ENCODE measurements at places on chromosomes 12 and 14.

DNA sequence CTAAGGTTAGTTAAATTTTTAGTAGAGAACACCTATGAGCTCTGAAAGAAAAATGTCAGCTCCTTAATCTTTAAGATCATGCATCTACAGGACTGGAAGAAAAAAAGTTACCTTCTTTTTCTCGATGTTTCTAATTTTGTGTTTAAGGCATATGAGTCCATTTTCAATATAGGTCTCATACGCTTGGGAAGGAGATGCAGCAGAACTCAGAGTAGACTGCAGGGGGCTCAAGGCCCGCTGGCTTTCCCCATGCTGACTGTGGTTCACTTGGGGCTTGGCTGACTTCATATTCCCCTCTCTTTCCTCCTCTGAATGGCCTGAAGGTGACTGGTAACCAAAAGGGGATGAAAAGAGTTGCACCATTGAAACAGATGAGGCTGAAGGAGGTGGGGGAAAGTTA, 1.5 kb downstream of the CAPRIN2 start:
- peak; percentile 5 for DNase-seq

DNA sequence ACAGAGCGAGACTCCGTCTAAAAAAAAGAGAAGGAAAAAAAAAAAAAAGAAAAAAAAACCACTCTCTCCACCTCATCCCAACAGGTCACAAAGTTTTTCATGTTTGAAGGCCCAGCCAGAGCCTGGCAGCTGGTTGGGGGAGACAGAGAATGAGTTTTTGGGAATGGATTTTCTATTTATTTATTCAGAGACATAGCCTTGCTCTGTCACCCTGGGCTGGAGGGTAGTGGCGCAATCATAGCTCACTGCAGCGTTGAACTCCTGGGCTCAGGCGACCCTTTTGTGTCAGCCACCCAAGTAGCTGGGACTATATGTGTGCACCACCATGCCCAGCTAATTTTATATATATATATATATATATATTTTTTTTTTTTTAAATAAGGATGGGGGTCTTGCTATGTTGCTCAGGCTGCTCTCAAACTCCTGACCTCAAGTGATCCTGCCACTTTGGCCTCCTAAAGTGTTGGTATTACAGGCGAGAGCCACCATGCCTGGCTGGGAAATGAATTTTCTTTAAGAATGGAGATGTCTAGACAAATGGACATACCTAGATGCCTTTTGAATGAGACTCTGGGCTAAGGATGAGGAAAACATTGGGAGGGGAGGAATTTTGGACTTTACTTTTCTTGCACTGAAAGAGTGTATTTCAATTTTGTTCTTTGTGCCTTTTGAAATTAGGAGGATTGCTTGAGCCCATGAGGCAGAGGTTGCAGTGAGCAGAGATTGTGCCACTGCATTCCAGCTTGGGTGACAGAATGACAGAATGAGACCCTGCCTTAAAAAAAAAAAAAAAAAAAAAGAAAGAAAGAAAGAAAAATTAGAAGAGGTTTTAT, 16.9 kb upstream of the PPP1R1A start:
- DNase-seq: no peak

DNA sequence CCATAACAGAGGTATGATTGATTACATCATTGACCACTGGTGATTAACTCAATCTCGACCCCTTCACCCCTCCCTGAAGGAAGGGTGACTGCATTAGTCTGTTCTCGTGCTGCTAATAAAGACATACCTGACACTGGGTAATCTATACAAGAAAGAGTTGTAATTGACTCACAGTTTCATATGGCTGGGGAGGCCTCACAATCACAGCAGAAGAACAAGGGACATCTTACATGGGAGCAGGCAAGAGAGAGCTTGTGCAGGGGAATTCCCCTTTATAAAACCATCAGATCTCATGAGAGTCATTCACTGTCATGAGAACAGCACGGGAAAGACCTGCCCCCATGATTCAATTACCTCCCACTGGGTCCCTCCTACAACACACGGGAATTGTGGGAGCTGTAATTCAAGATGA, 55.9 kb upstream of the TMCC3 start:
- DNase-seq: no peak

DNA sequence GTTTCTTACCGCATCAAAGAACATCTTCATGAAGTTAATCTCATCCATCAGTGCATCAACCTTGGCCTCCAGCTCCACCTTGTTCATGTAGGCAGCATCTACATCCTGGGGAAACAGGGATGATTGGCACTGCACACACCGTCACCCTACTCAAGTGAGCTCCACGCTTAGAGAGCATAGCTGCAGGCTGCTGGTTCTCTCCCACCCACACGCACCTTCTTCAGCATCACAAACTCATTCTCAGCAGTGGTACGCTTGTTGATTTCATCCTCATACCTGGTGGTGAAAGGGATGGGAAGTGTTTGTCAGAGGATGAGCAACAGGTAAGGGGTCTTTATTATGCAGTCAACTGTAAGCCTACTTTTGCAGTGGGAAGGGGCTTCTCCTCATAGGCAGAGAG, 2.3 kb downstream of the KRT5 start:
- no peak for DNase-seq

DNA sequence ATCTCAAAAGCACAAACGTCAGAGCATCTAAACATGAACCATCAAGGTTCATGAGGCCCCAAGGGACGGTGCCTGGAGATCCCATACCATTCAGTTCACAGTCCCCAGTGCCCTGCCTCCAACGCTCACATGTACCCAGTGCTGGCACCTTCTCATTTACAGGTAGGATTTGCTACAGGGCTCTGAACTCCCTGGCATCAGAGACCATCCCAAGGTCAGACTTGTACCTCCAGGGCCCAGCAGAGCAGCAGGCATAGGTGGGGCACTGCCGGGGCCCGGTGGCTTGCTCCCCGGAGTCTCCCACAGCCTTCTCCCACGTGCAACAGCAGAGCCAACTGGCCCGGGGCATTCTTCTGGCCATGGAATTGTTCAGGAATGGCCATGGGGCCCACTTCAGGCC, 114.8 kb downstream of the BCL11B start:
- no peak for DNase-seq

DNA sequence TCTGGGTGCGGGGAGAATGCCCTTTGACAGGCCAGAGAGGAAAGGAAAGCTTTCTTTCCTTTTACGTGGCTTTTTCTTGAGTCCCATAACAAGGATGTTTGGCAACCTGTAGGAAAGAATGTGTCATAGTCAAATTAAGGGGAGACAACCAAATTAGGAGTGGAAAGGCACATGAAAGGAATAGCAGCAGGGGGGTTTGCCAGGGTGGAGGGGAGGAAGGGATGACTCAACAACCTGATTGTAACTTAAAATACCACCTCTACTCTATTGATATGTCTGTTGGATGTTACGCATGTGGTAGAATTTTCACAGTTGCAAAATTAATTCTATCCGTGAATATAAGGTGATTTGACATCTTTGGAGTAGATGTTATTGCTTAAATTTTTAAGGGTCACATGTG, 28.5 kb upstream of the MYBPC1 start:
- DNase-seq: no peak

DNA sequence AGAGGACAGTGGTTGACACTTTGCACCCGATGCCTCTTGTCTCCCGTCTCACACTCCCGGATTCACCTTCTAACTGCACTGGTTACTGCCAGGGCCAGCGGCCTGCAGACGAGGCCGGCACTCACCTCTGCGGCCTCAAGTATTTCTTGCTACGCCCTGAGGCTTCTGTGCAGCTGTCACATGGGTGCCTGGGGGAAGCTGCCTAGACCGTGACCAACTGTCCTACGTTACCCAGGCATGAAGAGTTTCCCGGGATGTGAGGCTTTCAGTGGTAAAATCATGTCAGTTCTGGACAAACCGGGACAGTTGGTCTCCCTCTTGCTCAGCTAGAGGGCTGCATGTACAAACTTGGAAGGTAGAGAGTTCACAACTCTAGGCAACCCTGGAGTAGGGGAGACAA, 274.5 kb downstream of the GLT1D1 start:
- no peak for DNase-seq

DNA sequence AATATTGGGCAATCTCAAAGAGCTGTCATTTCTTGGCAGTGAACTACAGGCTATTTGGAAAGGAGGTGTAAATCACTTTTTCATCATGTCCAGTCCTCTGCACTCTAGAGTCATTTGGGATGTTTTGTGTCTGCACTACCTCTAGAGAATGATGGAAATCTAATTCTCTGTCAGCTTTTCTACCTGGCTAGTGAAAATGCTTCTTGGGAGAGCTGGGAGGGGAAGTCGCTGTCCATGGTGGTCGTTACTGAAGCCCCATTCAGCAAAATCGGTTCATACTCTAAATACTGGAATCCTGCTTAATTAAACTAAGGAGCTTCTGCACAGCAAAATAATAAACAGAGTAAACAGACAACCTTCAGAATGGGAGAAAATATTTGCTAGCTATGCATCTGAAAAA, 251.8 kb downstream of the APAF1 start:
- no peak for DNase-seq

DNA sequence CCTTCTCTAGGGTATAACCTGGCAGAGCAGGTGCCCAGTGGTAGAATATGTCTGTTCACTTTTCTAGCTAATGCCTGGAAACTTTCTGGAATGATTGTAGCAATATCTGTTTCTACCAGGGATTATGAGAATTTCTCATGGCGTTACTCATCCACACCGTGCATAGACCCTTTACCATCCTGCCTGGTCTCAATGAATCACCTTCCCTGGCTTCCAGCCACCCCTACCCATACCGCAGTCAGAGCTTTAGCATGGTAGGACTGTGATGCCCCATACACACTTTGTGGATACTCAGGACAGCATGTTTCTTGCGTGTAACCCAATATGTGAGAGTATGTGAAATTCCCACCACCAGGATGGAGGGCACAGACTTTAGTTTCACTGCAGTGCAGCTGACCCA, 45.4 kb downstream of the TUNAR start:
- DNase-seq: no peak

DNA sequence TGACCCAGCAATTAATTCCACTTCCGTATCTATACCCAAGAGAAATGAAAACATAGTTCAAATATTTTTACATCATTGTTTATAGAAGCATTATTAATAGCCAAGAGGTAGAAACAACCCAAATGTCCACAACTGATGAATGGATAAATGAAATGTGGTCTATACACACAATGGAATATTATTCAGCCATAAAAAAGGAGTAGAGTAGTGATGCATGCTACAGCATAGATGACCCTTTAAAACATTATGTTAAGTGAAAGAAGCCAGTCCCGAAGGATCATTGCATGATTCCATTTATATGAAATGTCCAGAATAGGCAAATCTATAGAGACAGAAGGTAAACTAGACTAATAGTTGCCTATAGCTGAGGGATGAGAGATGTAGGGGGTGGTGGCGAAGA, 29.3 kb downstream of the TGFB3 start:
- DNase-seq: no peak

DNA sequence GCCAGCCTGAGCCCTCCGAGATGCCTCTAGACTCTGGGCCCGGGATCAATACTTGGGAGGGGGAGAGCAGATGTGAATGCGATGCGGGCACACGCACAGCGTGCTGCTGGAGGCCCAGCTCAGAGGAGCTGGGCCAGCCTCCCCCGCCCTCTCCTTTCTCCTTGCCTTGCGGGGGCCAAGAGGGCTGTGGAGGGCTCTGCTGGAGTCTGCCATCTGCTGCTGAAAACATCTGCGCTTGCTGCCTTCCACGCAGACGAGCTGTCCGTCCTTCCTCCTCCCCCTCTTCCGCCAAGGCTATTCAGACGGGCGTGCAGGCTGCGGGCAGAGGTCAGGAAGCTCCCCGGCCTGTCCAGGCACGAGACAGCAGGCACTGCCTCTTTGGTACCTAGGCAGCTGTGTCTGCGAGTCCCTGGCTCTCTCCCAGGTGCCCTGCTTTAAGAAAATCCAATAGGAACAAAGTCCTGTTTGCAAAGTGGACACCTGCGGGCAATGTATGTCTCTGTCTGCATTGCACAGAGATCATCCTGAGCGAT, 75.2 kb downstream of the SPRING1 start:
- peak; percentile 22 for DNase-seq

DNA sequence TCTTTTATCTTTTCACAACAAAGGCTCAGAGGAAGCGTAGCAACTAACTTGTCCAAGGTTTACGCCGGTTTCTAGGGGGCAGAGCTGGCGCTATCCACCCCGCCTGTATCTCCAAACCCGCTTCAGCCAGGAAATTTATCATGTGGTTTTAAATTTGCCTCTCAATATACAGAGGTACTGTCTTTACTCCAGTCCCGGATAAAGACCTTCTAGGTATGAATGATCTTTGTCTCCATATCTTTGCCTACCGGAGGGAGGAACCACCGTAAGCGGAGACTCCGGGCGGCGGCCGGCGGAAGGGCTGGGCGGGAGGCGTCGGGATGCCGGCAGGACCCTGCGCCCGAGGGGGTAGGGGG, 693 bp upstream of the RIMKLB start:
- DNase-seq: no peak

DNA sequence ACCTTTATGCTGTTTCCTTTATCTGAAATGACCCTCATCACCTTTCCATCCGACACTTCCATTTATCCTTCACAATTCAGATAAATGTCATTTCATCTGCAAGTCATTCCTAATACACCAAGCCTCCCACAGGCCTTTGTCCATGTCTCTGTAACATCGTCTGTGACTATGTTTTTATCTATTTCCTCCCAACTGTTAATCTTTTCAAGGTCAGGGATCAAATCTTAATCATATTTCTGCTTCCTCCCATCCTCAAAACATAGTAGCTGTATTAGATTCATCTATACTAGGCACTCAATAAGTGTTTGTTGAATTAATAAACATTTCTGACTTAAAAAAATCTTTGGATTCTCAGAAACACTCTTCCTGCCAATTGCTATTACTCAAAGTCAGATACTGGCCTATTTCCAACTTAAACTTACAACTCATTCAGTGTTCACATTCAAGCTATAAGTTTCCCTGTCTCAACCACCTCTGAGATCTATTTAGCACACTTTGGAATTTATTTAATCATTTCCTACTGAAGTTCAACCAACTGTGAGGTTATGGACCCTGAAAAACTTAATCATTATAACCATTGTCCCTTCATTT, 100.2 kb upstream of the ALX1 start:
- DNase-seq: peak; percentile 36

GRCh38 chr14:61616524-61617185, 78.7 kb upstream of the HIF1A start:
- no peak for DNase-seq

DNA sequence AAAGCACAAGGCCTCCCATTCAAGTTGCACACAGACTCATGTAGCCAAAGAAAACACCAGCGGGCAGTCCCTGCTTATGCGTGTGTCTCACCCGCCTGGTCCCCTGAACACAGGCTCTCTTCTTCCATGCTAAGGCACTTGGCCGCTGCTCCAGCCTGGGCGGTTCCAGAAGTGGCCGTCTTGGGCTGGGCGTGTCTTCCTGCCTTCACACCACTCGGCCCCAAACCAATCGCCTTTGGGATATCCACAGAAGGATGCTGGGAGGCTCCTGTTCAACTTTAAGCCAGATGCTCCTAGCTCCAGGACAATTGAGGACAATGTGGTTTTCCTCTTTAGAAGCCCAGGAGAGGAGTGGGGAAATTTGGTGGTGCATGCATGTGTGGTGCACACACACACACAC, 2.2 kb downstream of the SCARB1 start:
- peak; percentile 76 for DNase-seq
